ENCODE measurements at places on chromosomes 1 and 21.

- DNase-seq: no peak
Measured at GRCh38 chr1:1334835-1335234, 3.8 kb downstream of the TAS1R3 start.

DNA sequence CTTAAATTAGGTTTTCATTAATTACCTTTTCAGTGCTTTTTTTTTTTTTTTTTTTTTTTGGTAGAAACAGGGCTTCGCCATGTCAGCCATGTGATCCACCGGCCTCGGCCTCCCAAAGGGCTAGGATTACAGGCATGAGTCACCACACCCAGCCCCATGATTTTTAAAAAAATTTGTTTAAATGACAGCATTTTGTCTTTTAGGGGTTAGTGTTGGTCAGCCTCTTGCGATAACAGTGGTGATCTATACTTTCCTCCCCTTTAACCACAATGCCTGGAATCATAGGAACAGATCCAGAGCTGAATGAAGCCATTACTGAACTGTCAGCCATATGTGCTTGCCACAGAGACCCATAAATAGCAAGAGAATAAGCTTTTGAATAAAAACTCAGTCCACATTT lies 73.9 kb downstream of the CACHD1 start:
- no peak for DNase-seq

GRCh38 chr1:59452026-59452425 lies 155.1 kb downstream of the FGGY start:
- no peak for DNase-seq

DNA sequence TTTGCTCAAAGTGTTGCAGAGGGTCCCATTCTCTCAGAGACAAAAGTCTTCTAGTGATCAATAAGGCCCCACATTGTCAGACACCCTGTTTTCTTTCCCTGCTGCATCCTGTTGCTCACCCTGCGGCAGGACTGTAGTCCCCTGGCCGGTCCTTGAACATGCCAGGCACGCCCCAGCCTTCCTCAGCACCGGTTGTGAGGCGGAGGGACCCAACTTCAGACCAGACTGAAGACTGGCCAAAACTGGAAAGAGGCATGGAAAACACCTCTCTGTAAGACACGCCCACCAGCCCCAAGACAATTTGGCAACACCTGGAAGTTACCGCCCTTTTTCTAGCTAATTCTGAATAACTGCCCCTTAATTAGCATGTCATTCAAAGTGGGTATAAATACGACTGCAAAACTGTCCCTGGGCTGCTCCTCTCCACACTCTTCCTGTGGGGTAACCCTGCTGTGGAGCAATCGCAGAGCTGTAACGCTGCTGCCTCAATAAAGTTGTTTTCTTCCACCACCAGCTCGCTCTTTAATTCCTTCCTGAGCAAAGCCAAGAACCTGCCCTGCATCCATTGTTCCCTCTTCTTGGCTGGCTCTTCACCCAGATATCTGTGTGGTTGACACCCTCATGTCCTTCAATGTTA lies 23.8 kb downstream of the PLA2G2A start:
- DNase-seq: no peak

- no peak for DNase-seq
Measured at GRCh38 chr21:19198801-19199200, 795.2 kb upstream of the TMPRSS15 start.

- DNase-seq: no peak
Measured at GRCh38 chr1:168521401-168522000, 22.3 kb downstream of the XCL2 start.

DNA sequence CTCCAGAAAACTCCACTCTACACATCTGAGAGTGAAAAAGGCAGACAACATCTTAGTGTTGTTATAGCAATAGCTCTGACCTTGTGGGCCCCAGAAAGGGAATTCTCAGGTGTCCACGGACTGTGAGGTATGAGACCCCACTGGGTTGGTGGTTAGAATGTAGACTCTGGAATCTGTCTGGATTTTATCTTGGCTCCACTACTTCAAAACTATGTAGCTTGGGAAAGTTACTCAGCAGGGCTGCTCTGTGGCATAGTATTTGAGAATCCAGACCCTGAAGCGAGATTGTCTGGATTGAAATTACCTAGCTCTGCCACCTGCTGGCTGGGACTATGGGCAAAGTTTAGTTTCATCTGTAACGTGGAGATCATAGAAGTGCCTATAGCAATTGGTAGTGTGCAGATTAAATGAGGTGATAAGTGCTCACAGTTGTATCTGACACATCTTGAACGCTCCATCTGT lies 25.8 kb downstream of the PRDM2 start:
- DNase-seq: no peak

- no peak for DNase-seq
Measured at GRCh38 chr1:189939967-189940366, 537.7 kb downstream of the BRINP3 start.

DNA sequence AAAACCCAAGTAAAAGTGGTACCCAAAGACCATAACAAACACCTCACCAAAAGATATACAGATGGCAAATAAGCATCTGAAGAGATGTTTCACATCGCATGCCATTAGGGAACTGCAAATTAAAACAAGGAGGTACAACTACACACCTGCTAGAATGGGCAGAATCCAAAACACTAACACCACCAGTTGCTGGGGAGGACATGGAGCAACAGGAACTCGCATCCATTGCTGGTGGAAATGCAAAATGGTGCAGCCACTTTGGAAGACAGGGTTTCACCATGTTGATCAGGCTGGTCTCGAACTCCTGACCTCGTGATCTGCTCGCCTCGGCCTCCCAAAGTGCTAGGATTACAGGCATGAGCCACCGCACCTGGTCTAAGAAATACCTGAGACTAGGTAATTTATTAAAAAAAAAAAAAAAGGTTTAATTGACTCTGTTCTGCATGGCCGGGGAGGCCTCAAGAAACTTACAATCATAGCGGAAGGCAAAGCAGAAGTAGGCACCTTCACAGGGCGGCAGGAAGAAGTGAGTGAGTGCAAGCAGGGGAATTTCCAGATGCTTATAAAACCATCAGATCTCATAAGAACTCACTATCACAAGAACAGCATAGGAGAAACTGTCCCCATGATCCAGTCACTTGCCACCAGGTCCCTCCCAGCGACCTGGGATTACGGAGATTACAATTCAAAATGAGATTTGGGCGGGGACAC lies 30.2 kb upstream of the PRSS38 start:
- no peak for DNase-seq

DNA sequence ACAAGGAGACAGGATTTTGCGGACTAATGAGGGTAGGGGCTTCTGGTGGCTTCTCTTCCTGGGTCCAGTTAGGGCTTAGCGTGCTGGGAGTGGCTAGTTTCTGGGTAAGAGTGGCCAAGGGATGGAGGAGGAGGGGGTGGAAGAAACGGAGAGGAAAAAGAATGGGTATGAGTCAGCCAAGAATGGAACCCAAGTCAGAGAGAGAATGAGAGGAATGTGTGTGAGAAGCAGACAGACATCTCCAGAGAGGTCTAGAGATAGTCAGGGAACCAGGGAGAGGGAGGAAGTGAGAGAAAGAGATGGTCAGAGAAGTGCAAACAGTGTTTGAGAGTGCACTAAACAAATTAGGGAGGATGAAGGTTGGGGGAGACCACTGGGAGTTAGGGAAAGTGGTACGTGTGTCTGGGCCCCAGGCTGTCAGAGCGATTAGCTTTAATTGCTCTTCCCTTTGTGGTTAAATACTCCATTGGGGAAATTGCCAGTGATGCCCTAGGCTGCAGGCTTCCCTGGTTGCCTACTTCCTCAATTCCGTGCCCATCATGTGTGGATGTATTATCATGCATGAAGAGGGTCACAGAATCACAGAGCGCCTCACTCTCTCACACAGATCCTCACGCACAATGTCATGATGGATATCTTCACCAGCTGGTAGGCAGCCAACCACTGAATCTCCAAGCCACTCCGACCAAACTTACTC lies 1.4 kb downstream of the PEA15 start:
- no peak for DNase-seq

DNA sequence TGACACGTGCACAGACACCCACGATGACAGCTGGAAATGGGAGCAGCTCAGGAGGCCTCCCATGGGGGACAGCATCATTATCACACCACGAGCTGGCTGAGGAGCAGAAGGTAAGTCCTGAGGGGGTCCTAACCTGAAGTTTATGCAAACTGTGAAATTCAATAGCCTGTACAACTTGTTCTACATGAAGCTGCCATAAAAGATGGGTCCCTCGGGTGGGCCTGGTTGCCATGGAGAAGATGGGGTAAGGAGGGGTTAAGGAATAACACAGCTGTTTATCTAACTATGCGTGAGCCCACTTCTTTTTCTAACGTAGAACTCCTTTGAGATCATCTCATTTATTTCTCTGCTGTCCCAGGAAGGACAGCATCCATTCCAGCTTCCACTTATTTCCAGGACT lies 163.4 kb upstream of the CD34 start:
- DNase-seq: no peak

DNA sequence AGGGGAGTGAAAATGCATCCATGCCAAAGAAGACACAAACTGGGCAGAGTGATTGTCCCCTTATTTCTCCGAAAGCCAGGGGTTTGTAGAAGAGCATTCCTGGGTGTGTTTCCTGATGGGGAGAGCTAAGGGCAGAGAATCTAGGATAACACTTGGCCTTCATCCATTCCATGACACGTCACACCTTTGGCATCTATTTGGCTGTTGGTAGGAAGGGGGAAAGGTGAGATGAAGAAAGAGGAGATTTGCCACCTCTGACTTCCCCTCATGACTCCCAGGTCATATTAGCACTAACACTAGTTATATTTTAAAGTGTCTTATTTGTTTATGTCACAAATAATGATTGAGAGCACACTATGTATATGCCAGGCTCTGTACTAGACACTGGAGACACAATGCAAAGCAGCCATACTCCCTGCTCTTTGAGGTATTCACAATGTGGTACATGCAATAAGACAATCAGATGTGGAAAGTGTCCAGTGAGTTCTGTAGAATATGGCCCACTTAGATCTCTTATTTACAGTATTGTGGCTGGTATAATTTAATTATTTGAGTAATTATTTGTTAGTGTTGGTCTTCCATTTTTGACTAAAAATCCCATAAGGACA lies 54.5 kb upstream of the GADD45A start:
- DNase-seq: no peak

- no peak for DNase-seq
Measured at GRCh38 chr1:38733761-38734160, 125.8 kb downstream of the RRAGC start.

GRCh38 chr1:181525104-181525721 lies 41.9 kb downstream of the CACNA1E start:
- DNase-seq: no peak

GRCh38 chr1:93980320-93981273 lies 71.4 kb upstream of the GCLM start:
- no peak for DNase-seq

- no peak for DNase-seq
Measured at GRCh38 chr1:18948913-18949685, 7.4 kb downstream of the IFFO2 start.

DNA sequence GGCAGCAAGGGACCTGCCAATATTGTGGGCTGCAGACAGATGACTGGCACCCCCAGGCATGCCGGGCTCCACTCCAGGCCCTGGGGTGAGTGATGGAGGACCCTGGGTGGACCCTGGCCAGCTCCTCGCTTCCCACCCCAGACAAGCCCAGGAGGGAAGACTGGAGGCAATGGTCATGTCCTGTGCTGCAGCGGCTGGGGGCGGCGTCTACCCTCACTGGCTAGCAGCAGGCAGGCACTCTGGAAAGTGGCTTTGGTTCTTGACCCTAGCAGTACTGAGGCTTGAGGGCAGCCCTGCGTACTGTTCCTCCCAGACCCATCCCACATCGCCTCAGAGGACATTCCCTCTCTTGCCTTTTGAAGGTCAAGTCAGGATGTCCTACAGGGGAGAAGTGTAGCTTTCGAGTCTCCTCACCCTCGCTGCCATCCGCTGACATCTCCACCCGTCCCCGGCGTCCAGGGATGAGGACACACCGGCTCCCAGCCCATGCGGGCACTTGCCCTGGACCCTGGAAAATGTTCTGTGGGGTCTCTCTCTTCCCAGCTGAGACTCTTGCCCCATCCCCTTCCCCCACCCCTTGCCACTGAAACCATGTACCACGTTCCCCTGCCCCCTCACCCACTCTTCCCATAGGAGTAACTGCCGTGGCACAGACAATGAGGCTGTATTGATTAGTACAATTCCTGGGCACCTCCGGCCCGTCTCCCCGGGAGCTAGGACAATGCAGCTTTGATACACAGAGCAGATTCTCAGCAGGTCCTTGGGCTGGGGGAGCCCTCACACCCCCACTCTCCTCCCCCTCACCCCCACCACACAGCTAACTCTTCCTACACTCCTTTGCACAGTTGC lies 15.0 kb downstream of the SLC6A9 start:
- no peak for DNase-seq

DNA sequence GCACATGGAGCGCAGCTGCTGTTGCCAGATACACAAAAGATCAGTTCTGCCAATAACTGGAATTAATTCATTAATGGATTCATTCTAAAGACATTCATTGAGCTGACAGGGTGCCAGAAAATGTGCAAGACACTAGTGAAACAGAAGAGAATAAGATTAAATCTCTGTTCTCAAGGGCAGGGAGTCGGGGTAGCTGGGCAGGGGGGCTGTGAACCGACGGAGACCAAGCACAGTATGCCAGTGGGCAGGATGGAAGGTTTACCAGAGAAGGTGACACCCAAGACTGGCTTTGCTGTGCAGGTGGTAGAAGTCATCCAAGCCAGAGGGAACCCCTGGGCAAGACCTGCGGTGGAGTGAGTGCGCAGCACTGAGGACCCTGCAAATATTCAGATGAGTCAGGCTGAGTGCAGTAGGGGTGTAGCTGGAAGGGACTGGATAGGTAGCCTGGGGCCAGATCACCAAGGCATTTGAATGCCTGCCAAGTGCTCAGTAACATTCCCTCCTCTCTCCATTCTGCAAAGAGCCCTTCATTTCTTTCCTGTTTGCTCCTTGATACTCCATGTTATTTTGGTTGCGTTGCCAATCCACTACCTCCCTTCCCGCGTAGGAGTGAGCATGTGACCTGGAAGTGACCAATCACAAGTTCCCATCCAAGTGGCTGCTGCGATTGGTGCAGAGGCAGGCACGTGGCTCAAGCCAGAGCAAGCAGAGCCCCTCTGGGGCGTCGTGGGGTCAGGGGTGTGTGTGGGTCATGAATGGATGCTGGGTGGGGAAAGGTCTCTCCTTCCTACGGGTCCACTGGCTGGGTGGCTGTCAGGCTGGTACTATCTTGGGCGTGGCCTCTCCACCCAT lies 413.1 kb downstream of the PTPRU start:
- no peak for DNase-seq

GRCh38 chr1:100461222-100461621 lies 76.7 kb upstream of the GPR88 start:
- DNase-seq: no peak

- no peak for DNase-seq
Measured at GRCh38 chr1:190436615-190437014, 41.0 kb downstream of the BRINP3 start.

- peak; percentile 71 for DNase-seq
Measured at GRCh38 chr1:183655562-183656075, 2.5 kb upstream of the APOBEC4 start.

DNA sequence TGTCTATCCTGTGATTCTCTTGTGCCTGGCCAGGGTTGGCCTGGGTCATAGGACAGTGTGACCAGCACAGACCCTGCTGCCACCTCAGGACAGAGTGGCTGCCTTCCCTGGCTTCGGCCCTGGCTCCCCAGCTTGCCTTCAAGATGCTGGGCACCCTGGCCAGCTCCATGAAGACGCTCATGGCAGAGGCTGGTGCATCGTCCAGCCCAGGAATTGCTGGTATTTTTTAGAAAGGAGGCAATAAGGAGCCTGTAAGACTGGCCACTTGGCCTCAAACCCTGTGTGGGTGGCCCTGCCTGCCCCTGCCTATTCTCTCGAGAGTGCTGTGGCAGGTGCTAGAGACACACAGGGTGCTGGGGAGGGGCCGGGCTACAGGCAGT lies 70.4 kb upstream of the ACTRT2 start:
- DNase-seq: no peak
